ENCODE measurements at places on chromosomes 1 and 21. TPM values are rescaled to one million over a fixed set of nuclear protein-coding genes. Genes with fewer than 3 reads are reported as not detected.

Gene FLG2
- polyA plus RNA-seq: 0.06 TPM

Gene PIGV
- polyA plus RNA-seq: 7.1 TPM

Gene CFHR4
- not detected for polyA plus RNA-seq

Gene AMY2A
- polyA plus RNA-seq: not detected

Gene CLCA1
- not detected for polyA plus RNA-seq

Gene DCST1
- polyA plus RNA-seq: 0.09 TPM

Gene CELA3B
- polyA plus RNA-seq: not detected

Gene TNFRSF1B
- 11.8 TPM for polyA plus RNA-seq

Measured in forelimb muscle (tissue), 1 donor.